T-helper 22 cell (primary cell): ENCODE measurements at places on chromosomes 6 and 20.

GRCh38 chr6:13268913-13269518, 59.3 kb downstream of the TBC1D7 start:
- no peak for DNase-seq

DNA sequence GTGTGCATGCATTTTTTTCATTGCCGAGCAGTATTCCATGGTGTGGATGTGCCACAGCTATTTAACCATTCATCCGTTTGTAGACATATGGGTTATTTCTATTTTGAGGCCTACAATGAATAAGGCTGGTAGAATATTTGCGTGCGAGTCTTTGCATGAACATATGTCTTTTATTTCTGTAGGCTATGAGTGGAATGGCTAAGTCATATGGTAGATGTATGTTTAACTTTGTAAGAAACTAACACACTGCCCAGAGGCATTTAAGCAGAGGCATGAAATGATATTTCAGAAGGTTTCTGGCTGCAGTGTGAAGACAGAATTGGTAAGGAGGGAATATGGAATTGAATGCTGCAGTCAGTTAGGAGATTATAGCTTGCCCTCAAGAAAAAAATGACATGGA, 457.4 kb upstream of the CDH4 start:
- DNase-seq, result no peak

DNA sequence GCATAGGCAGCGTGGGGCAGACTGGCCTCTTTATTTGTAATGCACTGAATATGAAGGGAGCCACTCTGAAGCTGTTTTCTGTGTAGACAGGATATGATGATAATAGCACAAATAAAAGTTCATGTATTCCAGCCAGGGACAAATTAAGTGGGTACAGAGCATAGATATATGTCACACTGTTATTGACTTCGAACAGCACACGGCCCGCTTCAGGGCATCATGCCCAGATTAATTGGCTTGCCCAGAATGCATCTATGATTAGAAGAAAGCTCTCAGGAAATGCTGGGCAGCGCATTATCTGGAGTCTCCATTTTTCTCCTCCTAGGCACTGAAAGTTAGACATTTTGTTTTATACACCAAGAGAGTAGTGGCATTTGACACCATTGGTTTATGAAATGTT, 26.3 kb upstream of the SASH1 start:
- no peak for DNase-seq

DNA sequence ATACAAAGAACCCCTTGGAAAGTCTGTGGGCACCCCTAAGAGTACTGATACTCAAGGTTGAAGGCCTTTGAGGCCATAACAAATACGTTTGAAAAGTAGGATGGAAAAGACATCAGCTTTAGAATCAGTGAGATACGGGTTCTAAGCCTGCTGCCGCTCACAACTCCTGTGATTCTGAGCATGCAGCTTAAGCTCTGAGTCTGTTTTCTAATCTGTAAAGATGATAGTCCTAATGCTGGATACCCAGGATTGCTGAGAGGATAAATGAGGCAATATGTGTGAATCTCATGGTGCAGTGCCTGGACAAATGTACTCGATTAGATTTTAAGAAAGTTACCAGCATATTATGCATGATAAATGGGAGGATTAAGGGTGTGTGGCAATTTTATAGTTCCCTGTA, 321.0 kb upstream of the HSF2 start:
- DNase-seq, result no peak

- no peak for DNase-seq
Measured at GRCh38 chr20:19784511-19785172, 26.6 kb downstream of the RIN2 start.

GRCh38 chr6:44265007-44265721, at the start of gene NFKBIE:
Gene NFKBIE (minus strand): TSS chr6:44265551. CDS start chr6:44265346, 205 bp downstream.
- DNase-seq, result peak; percentile 92

DNA sequence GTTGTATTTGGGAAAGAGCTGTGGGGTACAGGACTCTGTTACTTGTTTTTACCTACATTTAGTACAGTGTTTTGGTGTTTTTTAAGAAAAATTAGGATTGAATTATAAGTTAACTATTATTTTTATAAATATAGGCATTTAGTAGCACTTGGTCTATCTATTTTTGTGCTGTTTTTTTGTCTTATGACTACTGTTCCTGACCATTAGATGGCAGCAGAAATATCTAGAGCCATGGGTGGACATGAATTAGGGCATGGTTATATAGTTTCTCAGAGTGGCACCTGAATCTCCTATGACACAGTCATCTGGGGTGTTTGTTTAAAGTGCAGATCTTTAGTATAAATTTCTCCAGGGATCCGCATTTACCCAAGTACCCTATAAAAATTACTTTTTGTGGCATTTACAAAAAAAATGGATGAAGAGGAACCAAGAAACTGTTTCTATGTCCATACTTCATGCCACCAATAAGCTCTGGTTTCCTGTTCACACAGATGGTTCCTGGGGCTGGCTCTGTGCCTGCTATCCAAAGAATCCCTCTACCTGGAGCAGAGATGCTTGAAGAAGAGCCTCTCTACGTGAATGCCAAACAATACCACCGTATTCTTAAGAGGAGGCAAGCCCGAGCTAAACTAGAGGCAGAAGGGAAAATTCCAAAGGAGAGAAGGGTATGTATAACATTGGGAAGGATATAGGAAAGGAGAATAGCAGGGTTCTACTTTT, 19.8 kb downstream of the NFYA start:
- no peak for DNase-seq

GRCh38 chr6:47701363-47701762, 3.0 kb downstream of the ADGRF4 start:
- DNase-seq, result no peak

DNA sequence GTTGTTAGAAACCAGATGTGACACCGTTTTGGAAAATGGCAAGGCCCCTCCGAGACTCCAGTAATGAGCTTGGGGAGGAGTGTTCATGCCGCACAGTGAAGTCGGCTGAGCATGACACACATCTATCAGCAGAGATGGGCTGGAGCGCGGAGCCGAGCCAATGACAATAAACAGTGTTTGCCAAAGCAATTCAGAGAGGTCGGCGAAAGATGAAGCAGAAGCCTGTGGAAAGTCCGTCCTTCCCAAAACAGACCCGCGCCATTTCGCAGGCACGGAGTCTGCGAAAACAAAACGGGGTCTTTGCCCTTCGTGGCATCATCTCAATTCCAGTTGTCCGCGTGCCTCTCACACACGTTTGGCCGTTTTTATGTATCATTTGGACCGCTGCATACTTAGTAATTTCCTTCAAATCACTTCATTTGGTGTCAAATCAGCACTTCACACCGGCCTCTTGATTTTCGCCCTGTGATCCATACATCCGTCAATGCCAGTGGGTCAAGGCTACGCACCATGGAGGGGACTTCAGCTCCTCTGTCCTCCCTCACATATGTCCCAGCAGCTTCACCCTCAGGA, 71.3 kb downstream of the SULF2 start:
- no peak for DNase-seq

GRCh38 chr6:103042336-103042735, 1648.8 kb downstream of the GRIK2 start:
- DNase-seq, result no peak

DNA sequence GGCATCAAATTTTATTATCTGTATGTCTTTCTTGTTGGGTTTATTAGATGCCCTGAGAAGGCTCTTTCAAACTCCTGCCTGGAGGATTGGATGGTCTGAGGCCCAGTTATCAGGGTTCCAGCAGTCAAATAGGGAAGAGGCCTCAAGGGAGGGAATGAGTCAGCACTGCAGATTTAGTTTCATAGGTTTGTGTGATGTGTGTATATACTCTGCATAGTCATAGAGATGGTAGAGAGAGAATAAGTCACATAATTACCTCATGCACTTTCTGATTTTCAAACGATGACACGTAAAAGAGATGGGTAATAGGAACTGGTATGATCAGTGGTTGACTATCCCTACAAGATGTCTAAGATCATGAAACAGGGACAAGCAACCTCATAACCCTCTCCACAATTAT, 82.1 kb downstream of the ADAT2 start:
- DNase-seq, result no peak

DNA sequence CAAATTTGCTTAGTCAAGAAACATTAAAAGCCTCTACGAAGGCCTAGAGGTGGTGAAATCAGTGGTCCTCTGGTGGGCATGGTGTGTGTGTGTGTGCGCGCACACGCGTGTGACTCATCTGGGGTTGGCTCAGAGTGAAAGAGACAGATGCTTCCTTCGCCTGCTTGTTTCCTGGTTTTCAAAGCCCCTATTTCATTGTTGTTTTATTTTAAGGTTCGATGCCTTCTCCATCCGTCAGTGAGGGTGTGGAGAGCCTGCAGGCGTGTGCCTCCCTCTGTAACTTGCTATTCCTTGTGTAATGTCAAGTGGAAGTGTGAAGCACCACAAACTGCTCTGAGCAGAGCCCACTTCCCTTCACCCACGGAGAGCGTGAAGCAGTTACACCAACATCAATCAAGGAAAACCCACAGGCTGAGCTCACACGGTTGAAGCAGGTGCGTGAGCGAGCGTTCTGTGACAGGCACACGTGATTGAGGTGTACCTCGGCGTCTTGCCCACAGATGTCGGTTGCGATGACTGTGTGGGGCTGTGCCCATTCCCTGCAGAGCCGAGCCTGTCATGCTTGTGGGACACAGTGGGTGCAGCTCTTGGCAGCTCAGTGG, 233.9 kb downstream of the PRL start:
- no peak for DNase-seq

- no peak for DNase-seq
Measured at GRCh38 chr6:15297895-15298590, 52.2 kb downstream of the JARID2 start.

GRCh38 chr6:149059557-149059956, 258.0 kb upstream of the TAB2 start:
- no peak for DNase-seq

GRCh38 chr20:21241406-21241805, 61.7 kb upstream of the XRN2 start:
- DNase-seq, result no peak

- DNase-seq, result no peak
Measured at GRCh38 chr20:25120920-25121319, 39.0 kb upstream of the VSX1 start.

DNA sequence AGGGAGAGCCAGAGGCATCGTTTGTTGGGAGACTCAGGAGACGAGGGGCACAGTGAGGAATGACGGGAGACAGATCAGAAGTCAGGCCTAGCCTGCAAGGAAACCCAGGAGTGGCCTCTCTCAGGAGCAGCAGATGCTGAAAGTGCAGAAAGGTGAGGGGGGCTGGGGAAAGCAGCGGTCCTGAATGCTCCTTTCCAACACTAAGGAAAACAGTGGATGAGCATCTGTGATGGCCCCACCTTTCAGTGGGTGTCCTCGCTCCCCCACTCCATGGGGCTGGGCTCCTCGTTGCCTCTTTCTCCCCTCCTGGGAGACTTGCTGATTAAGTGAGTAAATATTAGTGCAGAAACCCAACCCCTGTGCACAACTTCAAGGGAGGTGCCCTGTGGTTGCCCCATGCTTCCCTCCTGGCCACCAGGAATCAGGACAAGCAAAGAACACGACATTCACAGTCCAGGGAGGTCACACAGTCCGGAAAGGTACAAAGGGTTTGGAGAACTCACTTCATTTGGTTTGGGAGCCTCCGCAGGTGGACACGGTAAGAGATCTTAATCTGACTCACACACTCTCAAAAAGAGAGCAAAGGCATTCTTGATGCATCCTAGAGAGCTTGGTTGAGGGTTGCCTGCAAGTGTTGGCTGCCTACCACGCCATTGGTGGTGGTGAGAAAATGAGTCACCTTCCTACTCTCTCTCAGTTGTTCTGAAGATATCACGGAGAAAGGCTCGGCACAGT, 9.7 kb upstream of the BPIFB1 start:
- DNase-seq, result no peak

- no peak for DNase-seq
Measured at GRCh38 chr6:136790411-136791295, 1.6 kb downstream of the MAP3K5 start.

GRCh38 chr20:47276851-47277534, 79.5 kb downstream of the ZMYND8 start:
- DNase-seq, result no peak

DNA sequence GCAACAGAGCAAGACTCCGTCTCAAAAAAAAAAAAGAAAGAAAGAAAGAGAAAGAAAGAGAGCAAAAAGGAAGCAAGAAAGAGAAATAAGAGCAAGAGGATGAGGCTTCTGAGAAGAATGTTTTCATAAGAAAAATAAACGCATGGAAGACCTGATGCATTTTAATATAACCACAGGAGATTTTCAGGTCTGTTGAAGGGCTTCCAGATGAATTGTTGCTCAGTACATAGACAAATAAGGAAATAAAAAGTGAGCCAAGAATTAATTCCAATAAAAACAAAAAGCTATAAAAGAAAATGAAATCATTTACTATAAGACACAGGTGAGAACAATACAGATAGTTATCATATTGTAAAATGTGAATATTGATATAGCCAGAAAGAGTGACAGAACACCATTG, 43.5 kb downstream of the PERP start:
- no peak for DNase-seq

GRCh38 chr6:132950566-132950965, 136.2 kb downstream of the RPS12 start:
- no peak for DNase-seq

DNA sequence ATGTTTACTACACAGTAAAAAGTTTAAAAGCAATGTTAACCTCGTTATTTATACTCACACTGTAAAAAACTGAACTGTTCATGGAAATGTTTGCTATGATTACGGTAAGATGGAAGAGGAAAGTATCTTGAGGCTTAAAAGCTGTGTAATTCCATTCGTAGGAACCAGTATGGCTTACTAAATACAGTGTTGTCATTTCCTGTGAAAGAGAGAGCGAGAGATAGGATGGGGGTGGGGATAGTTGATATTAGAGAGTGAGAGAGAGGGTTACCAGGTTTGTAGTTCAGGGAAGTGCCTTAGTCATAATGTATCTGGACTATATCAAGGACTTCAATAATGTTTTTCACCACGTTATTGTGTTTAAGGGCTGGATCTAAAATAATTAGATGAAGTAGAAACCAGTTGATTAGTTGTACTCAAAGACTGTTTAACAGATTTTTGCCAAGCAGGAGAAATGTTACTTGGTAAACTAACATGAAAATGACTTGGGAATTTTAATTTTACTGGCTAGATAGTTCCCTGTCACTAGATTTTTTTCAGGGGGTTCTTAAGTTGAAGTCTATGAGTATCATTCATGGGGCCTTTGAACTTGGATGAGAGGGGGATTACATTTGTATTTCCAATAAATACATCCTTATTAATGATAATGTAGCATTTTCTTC, 30.4 kb downstream of the AFDN start:
- no peak for DNase-seq

- DNase-seq, result no peak
Measured at GRCh38 chr20:30892541-30893345, 364.7 kb upstream of the DEFB115 start.

GRCh38 chr20:45055056-45055455, 45.9 kb downstream of the KCNS1 start:
- DNase-seq, result no peak

- DNase-seq, result no peak
Measured at GRCh38 chr6:131136021-131136786, 937 bp downstream of the AKAP7 start.
